ENCODE measurements at places on chromosomes 4 and X. TPM values are rescaled to one million over a fixed set of nuclear protein-coding genes. Genes with fewer than 3 reads are reported as not detected.

CLCN4 gene
- total RNA-seq, result 9.8 TPM

GRCh38 chr4:169861593-169861992, 103.8 kb upstream of the HPF1 start:
- no peak for DNase-seq

DNA sequence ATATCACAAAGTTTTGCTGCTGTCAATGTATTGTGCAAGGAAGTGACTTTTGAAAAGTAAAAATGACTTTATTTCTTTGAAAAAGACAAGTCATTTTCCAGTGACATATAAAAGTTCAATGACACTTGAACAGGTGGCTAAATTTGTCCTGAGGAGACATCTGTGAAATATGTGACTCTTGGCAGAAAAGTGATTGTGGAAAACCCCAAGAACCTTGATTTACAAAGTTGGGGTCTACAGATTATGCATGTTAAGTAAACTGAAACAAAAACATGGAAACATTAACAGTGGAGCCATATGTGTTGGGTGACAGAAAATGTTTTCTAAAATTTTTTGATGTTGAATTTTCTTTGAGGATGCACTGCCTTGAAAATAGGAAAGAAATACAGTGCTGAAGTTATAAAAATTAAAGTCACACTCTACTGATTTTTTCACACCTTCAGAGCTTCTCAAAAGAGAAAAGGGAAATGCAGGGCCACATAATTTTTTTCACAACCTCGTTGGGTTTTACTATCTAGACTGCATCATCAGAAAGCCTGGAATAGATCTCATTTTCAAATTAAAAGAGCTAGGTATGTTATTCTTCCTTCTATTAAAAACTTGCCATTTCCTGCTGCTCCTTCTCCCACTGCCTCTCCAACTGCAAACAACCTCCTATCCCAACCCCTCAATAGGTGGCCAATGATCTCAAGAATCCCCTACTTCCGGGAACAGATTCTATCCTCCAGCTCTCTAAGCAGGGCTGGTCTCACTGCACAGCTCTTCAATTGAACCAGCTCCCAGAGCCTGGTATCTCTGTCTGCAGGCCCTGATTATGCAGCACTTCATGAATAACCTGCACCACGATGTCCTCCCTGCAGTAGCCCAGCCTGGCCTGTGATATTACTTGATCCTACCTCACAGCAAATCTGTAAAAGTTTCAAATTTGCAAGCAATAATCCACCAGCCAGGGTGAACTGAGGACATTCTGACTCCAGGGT, 570.8 kb upstream of the CPEB2 start:
- DNase-seq, result no peak

GRCh38 chrX:2514131-2514530, 13.4 kb upstream of the DHRSX start:
- DNase-seq, result no peak
